ENCODE measurements at places on chromosomes 16 and 17. TPM values are rescaled to one million over a fixed set of nuclear protein-coding genes. Genes with fewer than 3 reads are reported as not detected.

Gene IGSF6
- total RNA-seq, result not detected

Gene PPY
- total RNA-seq, result not detected

Gene CLEC19A
- total RNA-seq, result under 0.01 TPM

Gene SLC16A11
- total RNA-seq, result not detected

Gene SECTM1
- total RNA-seq, result 2.7 TPM

Gene GP1BA
- not detected for total RNA-seq

Gene PCGF2
- total RNA-seq, result 32.7 TPM

Gene TBC1D3
- total RNA-seq, result not detected

Gene KRT36
- total RNA-seq, result not detected

Gene CCL3
- total RNA-seq, result not detected

Gene ACSM2B
- not detected for total RNA-seq

Gene USP7
- total RNA-seq, result 88.6 TPM

Gene CHST5
- 0.17 TPM for total RNA-seq

Gene ABI3
- not detected for total RNA-seq

Gene HOXB4
- 0.11 TPM for total RNA-seq

Gene SLX1B
- 37.7 TPM for total RNA-seq

Gene KCNH6
- total RNA-seq, result not detected

Gene SEPTIN1
- 3.4 TPM for total RNA-seq

Gene SDR42E2
- total RNA-seq, result not detected

Gene OSGIN1
- 3.3 TPM for total RNA-seq

Gene SENP3
- 55.0 TPM for total RNA-seq

Gene CDRT15L2
- total RNA-seq, result not detected

Gene PIK3R6
- not detected for total RNA-seq
